ENCODE measurements at places on chromosomes 3 and 15. TPM values are rescaled to one million over a fixed set of nuclear protein-coding genes. Genes with fewer than 3 reads are reported as not detected.

The HESX1 gene
- 0.19 TPM for total RNA-seq

The SLC22A14 gene
- not detected for total RNA-seq

The ANKRD63 gene
- total RNA-seq, result not detected

The C3orf85 gene
- not detected for total RNA-seq

The BLOC1S6 gene
- total RNA-seq, result 32.1 TPM
